ENCODE measurements at places on chromosomes 13 and 19. TPM values are rescaled to one million over a fixed set of nuclear protein-coding genes. Genes with fewer than 3 reads are reported as not detected.

- H3K27ac ChIP-seq = peak overlapping the region; percentile 96
- H3K36me3 ChIP-seq = no peaks in the 10 kb centered on the region
- peak overlapping the region; percentile 50 for H3K4me3 ChIP-seq
- H3K4me1 ChIP-seq = no peaks in the 10 kb centered on the region
- no peak for DNase-seq
Measured at GRCh38 chr19:29831041-29831548, 19.3 kb downstream of the CCNE1 start.

GRCh38 chr13:81659984-81660383 is 1319.1 kb upstream of the SPRY2 start:
- H3K4me1 ChIP-seq = no peaks in the 10 kb centered on the region
- no peak overlapping the region for H3K4me3 ChIP-seq
- H3K27ac ChIP-seq = no peak overlapping the region
- H3K36me3 ChIP-seq = no peaks in the 10 kb centered on the region

POGLUT2 gene
- total RNA-seq = 8.1 TPM

MTIF3 gene
- 39.7 TPM for total RNA-seq

TLE6 gene
- 3.8 TPM for total RNA-seq

ZNF471 gene
- not detected for total RNA-seq

URAD gene
- total RNA-seq = not detected

DNA sequence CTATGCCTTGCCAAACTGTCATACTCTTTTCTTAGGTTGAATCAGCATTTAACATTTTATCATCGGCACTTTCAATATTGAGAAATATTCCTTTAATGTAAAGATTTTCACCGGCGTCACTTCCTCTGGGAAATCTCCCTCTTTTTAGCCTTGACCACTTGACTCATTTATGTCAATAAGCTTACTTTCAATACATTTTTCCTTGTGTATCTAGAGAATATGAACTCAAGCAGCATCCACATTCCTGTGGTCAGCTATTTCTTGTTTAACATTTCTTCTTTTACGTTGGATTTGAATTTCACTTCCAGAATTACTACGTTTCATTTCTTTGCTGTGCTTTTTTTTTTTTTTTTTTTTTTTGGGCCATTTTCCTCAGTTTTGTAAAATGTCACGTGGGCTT is 271.2 kb upstream of the HTR2A start:
- H3K4me1 ChIP-seq = peaks cover 17% of the 10 kb centered on the region
- H3K27ac ChIP-seq = no peak overlapping the region
- H3K36me3 ChIP-seq = no peaks in the 10 kb centered on the region
- no peak overlapping the region for H3K4me3 ChIP-seq
- H3K27me3 ChIP-seq = no peaks in the 10 kb centered on the region

GRCh38 chr19:41707502-41707812 is 969 bp upstream of the CEACAM5 start:
- DNase-seq = peak; percentile 48

RYR1 gene
- total RNA-seq = 9.3 TPM

DNA sequence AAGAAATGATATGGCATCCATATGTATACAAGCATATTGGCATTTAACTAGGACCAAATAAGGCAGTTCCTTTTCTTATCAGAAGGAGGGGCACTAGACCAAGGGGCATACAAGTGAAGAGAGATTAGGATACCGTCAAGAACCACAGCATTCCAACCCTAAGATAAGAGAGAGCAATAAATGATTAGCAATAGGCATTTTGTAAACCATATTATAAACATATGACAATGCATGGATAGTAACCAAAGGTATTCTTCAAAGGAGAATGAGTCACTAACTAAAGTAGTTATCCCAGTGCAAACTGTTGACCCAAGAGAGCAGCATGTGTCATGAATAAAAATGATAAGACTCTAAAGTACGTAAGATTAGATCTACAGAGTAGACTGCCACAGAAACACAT is 500.9 kb upstream of the HTR2A start:
- no peak for DNase-seq
- H3K36me3 ChIP-seq = no peaks in the 10 kb centered on the region
- no peaks in the 10 kb centered on the region for H3K27me3 ChIP-seq
- no peaks in the 10 kb centered on the region for H3K4me1 ChIP-seq
- H3K4me3 ChIP-seq = no peak overlapping the region

GRCh38 chr19:23882493-23882892 is 32.2 kb upstream of the ZNF726 start:
- no peak overlapping the region for H3K4me3 ChIP-seq
- no peaks in the 10 kb centered on the region for H3K4me1 ChIP-seq
- no peaks in the 10 kb centered on the region for H3K36me3 ChIP-seq

SLITRK6 gene
- total RNA-seq = 13.0 TPM

C19orf85 gene
- total RNA-seq = not detected

GNG7 gene
- total RNA-seq = 12.2 TPM

DNA sequence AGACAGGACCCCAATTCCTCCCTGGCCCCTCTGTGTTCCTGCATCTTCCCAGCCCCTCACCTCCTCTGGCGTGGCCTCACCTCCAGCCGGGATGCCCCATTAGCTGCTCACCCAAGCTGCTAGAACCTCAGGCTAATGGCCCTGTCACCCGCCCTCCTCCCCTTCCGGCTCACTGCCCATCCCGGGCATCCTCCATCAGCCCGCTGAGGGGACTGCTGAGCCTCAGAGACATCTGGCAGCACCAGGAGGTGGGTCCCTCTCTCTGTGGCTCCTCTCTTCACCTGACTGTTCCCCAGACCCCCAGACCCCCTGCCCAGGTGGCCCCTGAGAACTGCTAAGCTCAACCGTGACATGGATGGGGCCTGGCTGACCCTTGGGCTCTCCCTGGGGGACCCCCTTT is 2.9 kb downstream of the FFAR1 start:
- no peak overlapping the region for H3K4me3 ChIP-seq
- H3K4me1 ChIP-seq = peaks cover 14% of the 10 kb centered on the region
- no peaks in the 10 kb centered on the region for H3K36me3 ChIP-seq
- peak; percentile 52 for DNase-seq
- H3K27ac ChIP-seq = no peak overlapping the region

- no peaks in the 10 kb centered on the region for H3K27me3 ChIP-seq
- peak; percentile 62 for DNase-seq
- peaks cover 30% of the 10 kb centered on the region for H3K36me3 ChIP-seq
Measured at GRCh38 chr13:111315347-111315995, 5.0 kb upstream of the TEX29 start.

- H3K27ac ChIP-seq = no peak overlapping the region
- H3K36me3 ChIP-seq = no peaks in the 10 kb centered on the region
- no peak overlapping the region for H3K4me3 ChIP-seq
- peaks cover 32% of the 10 kb centered on the region for H3K4me1 ChIP-seq
Measured at GRCh38 chr13:40192858-40193257, 473.6 kb downstream of the FOXO1 start.

- DNase-seq = no peak
- H3K36me3 ChIP-seq = peaks cover 4% of the 10 kb centered on the region
- no peaks in the 10 kb centered on the region for H3K27me3 ChIP-seq
Measured at GRCh38 chr13:100235311-100235901, 146.5 kb downstream of the PCCA start.

- no peak overlapping the region for H3K27ac ChIP-seq
- peaks cover 52% of the 10 kb centered on the region for H3K36me3 ChIP-seq
- H3K4me1 ChIP-seq = no peaks in the 10 kb centered on the region
- DNase-seq = no peak
Measured at GRCh38 chr19:12580180-12580694, 29.0 kb upstream of the ZNF564 start.

All from type B pancreatic cell (in vitro differentiated cells).